Activated T-cell treated with anti-CD3 and anti-CD28 coated beads for 1 hour (primary cell): ENCODE measurements at places on chromosomes 3 and 15.

GRCh38 chr15:67179411-67179995 lies 75.0 kb downstream of the AAGAB start:
- no peak for DNase-seq

DNA sequence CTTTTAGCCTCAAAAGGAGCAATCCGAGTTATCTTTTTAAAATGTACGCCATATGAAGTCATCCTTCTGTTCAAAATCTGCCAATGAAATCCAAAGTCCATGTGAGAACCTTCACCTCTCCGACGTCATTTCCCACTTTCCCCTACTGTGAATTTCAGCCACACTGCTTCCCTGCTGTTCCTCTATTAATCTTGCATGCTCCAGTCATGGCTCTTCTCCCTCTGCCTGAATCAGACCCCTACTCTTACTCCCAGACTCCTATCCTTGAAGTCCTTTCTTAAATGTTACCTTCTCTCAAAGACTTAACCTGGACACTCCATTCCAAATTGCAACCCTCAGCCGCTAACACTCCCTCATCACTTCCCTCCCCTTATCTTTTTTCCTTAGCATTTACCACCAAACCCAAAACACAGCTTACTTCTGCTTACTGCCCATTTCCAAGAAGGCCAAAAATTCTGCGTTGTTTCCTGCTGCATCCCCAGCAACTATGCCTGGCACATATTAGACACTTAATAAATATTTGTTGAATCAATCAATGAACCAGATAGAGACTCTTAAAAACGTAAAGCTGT lies 1.2 kb downstream of the NKIRAS1 start:
- no peak for DNase-seq

DNA sequence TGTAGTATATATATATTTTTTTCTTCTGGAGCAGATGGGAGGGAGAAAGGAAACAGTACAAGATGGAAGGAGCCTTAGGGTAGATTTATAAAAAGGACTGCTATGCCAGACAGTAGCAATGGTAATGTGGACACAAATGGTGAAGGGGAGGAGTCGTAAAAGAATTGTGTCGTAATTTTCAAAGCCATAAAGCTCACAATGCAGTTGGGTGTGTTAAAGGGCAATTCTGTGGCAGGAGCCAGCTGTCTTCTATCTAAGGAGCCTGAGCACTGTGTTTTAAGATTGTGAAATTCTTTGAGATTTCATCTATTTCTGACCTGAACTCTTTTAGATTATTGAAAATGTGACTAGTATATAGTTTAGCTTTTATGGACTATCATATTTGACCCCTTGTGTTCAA lies 58.9 kb downstream of the CNOT10 start:
- DNase-seq = no peak

GRCh38 chr3:64783200-64783599 lies 95.4 kb upstream of the ADAMTS9 start:
- no peak for DNase-seq

GRCh38 chr3:48372862-48373435 lies 930 bp downstream of the FBXW12 start:
- no peak for DNase-seq

DNA sequence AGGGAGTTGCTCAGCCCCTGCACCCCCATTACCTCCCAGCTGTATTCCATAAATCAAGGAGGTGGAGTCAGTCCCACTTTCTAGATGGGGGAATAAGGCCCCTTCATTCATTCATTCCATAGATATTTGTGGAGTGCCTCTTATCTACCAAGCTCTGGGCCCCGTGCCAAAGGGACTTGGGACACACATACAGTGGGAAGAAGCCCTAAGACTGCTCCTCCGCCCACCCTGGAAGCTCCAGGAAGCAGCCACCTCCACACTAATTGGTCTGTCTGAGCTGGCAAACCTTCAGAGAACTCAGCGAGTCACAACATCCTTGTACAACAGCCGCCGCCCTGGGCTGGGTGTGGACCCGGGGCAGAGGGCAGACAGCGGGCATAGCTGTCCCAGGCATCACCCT lies 6.4 kb downstream of the STRA6 start:
- no peak for DNase-seq
